ENCODE measurements at places on chromosomes 2 and 18.

GRCh38 chr2:229734410-229734809, 20.1 kb upstream of the DNER start:
- no peak for DNase-seq

DNA sequence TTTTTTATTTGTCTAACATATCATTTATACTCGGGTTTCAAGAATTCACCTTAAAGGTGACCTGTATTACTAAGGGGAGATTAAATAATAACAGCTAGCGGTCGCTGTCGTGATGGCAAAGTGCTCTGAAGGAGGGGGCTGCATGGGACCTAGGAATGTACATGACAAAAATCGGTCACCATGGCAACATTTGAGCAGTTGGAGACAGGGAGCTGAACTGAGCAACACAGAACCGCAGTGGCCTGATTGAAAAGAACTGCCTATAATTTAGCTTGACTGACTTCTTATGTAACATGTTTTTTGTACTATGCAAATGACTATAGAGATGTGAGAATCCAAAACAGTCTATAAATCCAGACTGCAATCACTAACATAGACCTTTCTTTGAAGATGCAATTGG, 34.3 kb upstream of the EPHA4 start:
- DNase-seq: no peak

GRCh38 chr2:1308678-1309077, 104.6 kb upstream of the TPO start:
- DNase-seq: no peak

DNA sequence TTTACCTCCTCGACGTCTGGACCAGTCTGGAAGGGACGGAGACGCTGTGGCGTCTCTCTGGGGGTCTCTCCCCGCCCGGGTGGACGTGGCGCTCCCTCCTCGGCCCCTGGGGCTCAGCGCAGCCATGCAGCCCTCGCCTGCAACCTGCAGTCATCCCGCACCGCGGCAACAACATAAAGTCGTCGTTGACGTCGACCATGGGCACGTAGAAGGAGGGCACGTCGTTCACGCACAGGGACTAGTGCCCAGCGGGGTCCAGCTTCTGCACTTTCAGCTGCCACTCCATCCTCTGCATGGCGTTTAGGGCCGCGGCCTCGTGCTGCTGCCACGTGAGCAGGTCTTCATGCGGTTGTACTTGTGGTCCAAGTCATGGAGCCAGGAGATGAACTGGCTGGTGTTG, 889.6 kb upstream of the LRRTM1 start:
- DNase-seq: no peak

DNA sequence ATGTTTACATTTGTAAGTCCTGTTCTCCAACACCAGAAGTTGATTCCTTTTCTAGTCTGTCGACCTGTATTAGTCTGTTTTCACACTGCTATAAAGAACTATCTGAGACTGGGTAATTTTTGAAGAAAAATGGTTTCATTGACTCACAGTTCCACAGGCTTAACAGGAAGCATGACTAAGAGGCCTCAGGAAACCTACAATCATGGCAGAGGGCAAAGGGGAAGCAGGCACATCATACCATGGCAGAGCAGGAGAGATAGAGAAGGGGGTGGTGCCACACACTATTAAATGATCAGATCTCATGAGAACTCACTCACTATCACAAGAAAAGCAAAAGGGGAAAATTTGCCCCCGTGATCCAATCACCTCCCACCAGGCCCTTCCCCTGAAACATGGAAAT, 112.8 kb upstream of the MAP3K20 start:
- DNase-seq: no peak

GRCh38 chr2:133418671-133419070, 149.6 kb downstream of the NCKAP5 start:
- DNase-seq: no peak

- DNase-seq: no peak
Measured at GRCh38 chr2:85410584-85411404, 628 bp upstream of the CAPG start.

DNA sequence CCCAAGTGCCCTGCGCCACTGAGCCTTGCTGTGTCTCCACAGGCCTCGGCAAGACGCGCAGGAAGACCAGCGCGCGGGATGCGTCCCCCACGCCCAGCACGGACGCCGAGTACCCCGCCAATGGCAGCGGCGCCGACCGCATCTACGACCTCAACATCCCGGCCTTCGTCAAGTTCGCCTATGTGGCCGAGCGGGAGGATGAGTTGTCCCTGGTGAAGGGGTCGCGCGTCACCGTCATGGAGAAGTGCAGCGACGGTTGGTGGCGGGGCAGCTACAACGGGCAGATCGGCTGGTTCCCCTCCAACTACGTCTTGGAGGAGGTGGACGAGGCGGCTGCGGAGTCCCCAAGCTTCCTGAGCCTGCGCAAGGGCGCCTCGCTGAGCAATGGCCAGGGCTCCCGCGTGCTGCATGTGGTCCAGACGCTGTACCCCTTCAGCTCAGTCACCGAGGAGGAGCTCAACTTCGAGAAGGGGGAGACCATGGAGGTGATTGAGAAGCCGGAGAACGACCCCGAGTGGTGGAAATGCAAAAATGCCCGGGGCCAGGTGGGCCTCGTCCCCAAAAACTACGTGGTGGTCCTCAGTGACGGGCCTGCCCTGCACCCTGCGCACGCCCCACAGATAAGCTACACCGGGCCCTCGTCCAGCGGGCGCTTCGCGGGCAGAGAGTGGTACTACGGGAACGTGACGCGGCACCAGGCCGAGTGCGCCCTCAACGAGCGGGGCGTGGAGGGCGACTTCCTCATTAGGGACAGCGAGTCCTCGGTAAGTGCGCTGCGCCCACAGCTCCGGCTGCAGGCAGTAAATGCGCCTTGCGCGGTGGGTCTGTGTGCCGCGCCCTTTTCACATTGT, 136.8 kb downstream of the NCK2 start:
- no peak for DNase-seq

- no peak for DNase-seq
Measured at GRCh38 chr2:190947711-190948251, 66.2 kb downstream of the STAT1 start.

GRCh38 chr18:79571211-79572092, 108.2 kb upstream of the CTDP1 start:
- no peak for DNase-seq

DNA sequence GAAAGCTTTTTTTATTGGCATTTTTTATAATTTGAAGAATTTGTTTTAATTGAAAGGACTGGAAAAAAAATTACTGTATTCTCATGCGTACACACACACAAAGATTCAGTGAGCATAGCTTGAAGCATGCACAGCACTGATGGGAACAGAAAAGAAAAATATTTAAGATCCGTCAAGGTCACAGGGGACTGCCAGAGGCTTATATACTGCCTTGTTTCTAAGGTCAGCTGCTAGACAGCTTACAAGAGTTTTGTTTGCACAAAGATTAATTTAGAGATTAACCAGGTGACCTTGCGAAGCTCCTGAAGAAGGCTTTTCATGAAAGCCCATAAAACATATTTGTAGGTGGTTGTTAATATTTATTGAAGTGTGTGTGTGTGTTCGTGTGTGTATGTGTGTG, 396.3 kb downstream of the TRIB2 start:
- no peak for DNase-seq

DNA sequence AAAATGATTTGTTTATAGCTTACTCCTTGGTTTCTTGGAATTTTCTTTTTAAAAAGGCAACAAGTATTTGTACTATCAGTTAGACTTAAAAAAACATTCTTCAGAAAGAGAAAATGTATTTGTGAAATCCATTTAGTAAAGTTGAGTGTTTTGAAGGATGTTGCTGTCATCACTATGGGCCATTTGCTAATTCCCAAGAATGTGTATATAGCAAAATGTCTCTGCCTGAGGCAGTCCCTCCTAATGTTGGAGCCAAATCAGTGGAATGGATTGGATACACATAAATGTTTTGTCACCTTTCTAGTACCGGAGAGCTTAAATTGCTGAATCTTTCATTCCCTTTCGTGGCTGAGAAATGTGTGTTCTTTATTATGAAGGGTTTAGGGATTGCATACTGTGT, 890.2 kb upstream of the ZEB2 start:
- no peak for DNase-seq

DNA sequence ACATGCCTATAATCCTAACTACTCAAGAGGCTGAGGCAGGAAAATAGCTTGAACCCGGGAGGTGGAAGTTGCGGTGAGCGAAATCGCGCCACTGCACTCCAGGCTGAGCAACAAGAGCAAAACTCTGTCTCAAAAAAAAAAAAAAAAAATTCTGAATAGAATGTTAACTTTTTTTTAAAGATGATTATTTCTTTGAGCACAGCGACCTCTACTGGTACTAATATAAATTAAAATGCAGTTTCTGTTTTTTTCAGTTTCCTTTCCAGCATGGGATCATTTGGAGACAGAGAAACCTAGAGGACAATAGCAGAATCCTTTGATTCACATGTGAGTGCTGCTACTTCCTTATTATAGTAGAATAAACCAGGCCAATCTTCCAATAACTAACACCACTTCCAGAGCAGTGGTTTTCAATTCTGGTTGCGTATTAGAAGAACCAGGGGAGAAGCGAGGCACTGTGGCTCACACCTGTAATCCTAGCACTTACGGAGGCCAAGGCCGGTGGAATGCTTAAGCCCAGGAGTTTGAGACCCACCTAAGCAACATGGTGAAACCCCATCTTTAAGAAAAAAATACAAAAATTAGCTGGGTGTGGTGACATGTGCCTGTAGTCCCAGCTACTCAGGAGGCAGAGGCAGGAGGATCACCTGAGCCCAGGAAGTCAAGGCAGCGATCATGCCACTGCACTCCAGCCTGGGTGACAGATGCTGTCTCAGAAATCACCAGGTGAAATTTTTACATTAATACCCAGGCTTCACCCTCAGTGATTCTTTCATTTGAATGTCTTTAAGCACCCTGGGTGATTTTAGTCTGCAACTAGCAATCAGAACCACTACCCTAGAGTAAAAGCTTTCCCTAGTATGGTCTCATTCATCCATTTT, 10.1 kb downstream of the SRSF7 start:
- DNase-seq: no peak

DNA sequence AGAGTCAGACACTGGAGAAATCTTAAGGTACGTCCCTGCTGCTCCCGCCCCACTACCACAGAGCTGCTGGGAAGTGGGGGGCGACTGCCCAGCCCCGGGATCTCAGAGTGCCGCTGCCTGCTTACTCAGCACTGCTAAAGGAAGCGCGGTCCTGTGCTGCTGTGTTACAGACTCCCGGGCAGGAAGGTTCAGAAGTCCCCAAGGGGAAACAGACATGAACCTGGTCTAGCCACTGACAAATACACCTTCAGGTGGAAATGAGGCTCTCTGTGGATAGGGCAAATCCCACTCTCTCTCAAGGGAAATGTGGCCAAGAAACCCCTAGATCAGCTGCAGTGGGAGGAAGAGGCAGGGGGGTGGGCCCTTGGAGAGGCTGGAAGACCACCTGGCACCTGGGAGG, 13.7 kb downstream of the MTERF4 start:
- DNase-seq: no peak

GRCh38 chr2:140401056-140401455, 1620.9 kb upstream of the NXPH2 start:
- DNase-seq: no peak

DNA sequence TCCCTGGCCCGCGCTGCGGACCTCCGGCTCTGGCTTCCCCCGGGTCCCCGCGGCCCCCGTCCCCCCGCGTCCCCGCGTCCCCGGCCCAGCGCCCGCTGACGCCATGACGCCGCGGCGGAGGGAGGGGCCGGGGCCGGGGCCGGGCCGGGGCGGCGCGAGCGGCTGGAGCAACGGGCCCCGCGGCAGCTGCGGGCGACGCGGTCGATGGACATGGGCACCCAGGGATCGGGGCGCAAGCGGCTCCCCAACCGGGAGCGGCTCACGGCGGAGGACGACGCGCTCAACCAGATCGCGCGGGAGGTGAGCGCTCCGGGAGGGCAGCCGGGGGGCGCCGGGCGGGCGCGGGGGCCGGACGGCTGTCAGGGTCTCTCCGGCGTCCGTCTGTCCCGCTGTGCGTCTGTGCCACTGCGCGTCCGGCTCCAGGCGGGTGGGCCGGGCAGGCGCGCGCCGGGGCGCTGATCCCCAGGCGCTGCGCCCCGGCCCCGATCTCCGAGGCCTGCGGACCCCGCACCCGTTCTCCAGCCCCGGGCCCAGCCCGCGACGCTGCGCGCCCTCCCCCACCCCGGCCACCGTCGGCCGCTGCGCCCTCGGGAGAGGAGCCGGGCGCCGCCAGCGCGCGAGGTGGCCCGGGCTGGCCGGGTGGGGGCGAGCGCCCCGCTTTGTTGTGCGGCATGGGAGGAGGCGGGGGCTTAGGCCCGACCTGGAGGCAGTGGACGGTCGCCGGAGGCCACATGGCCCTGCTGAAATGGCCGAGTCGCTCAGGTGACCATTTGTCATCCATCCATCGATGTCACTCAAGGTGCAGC, at the start of gene LRRFIP1:
Gene LRRFIP1 (plus strand): TSS at position 147 of the 806 bp plus-strand sequence. CDS start 58 bp downstream, at position 205.
- no peak for DNase-seq

GRCh38 chr2:133841900-133842299, 273.6 kb upstream of the NCKAP5 start:
- DNase-seq: no peak

DNA sequence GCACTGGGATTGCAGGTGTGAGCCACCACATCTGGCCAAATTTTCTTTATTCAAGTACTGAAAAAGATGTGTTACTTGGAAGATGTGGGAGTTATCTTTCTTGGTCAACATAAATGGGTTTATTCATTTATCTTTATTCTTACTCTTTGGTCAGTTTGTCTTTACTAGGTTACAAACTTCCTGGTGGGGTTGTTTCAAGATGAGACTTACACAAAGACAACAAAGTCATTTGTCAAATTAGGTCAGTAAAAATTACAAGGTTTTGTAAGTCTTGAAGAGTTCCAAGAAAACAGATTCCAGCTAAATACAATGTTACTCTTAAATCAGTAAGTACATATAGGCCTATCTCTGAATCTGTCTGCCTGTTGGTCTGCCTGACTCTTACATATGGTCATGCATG, 48.9 kb downstream of the DARS1 start:
- no peak for DNase-seq

DNA sequence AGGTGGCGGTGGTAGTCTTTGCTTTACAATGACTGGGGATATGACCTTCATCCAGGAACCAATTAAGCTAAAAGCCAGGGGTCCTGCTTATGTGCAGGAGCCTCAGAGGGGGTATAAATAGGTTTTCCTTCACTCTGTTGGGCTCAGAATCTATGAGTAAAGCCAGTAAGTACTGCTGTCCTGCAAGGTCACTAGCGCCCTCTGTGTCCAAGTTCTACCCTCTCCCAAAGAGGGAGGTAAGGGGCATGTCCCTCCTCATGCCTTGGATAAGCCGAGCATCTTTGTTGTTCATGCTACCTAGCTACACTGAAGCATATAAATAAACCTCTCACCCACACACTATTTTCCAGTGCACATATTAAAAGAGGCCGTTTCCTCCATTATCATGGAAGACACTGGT, 79.4 kb downstream of the SPRED2 start:
- DNase-seq: no peak

GRCh38 chr2:102283996-102284395, 27.4 kb upstream of the IL1RL1 start:
- no peak for DNase-seq

GRCh38 chr2:206614811-206615210, 27.5 kb upstream of the FAM237A start:
- DNase-seq: no peak

DNA sequence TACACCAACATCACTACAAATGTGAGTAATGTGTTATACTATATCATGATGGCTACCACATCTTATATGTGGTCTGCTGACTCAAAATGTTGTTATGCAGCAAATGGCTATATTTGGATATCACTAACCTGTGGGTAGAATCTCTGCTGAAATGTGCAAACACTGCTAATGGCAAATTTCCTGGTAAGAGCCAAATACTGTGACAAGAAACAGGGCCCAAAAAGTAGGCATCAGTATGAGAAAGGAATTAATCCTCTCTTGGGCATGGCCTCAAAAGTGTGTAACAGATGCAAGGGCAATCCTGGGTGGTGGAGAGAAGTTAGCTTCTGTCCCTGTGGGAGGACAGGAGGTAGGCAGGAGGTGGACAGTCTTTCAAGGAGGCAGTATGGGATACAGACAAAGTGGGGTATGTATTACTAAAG, 13.3 kb downstream of the ATF2 start:
- no peak for DNase-seq
